ENCODE measurements at places on chromosomes 16 and 17.

- DNase-seq, result no peak
These were observed 1.2 kb downstream of the CBX4 start for GRCh38 chr17:79837888-79838521.

DNA sequence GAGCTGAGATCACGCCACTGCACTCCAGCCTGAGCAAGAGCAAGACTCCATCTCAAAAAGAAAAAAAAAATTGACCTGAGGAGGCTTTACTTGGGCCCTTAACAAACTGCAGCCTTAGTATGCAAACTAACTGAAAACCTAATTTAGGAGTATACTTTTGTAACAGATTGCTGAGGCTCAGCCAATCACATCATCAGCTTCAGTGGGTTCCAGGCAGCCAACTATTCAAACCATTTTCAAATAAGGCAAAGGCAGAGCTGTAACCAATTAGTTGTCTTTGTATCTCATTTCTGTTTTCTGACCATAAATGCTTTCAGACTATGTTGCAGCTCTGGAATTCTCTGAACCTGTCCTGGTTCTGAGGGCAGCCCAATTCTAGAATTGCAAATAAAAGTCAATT, 23.9 kb downstream of the RAD51D start:
- no peak for DNase-seq

DNA sequence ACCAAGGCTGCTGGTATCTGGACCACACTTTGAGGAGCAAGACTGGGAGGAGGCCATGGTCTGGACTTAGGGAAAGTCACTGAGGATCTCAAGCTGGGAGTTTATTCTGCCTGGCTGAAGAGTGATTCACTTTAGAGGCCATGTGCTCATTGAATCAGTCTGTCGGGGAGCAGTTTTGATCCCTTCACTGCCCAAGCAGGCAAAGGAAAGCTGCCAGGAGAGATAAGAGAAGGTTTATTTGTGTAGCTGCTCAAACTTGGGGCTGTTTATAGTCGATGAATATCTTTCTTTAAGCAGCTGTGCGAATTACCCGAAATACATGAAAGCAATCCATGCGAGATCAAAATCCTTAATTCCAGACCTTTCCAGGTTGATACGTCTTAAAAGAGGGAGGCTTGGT, 544.4 kb upstream of the EEF2KMT start:
- no peak for DNase-seq

GRCh38 chr17:63826468-63827001, 696 bp upstream of the PSMC5 start:
- peak; percentile 67 for DNase-seq

GRCh38 chr16:62870554-62870953, 834.3 kb upstream of the CDH8 start:
- DNase-seq, result peak; percentile 2

DNA sequence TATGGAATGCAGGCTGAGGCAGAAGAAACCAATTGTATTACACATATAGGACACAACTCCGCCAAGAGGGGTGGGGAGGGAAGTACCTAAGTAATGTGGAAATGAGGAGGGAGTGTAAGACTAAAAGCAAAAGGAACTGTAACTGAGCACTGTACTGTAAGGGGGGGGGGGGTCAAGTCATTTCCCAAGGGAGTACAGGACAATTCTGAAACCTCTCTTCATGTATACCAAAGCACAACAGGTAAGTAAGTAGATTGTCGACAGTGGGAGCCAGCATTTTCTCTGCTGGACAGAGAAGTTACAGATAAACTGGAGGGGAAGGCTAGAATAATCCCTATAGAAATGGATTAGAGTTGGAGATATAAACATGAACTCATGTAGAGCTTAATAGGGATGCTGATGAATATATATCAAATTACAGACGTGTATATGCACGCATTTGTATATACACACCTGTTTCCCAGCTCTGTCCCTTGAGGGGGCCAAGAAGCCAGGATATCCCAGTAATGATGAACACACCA, 6.4 kb downstream of the USP22 start:
- no peak for DNase-seq

DNA sequence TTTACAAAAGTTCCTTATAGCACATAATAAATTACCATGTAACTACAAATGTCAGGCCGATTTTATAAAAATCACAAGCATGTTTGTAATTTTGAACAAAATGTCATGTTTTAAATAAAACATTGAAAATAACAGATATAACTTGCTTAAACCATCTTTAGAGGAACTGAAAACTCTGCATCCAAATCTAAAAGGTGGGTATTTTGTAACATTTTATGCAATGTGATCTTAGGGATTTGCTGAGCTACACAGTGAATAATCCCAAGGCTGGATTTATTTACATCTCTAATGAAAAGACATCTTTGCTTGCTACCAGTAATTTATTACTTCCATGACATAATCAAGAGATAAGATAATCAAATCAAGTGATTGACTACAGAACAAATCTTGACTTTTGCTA, 47.5 kb downstream of the N4BP1 start:
- no peak for DNase-seq
